Right ventricle myocardium superior (tissue), 1 donor: ENCODE measurements at places on chromosomes 1 and 21.
A peak's percentile ranks its signal among the peaks of the same experiment; 100 is the strongest.

DNA sequence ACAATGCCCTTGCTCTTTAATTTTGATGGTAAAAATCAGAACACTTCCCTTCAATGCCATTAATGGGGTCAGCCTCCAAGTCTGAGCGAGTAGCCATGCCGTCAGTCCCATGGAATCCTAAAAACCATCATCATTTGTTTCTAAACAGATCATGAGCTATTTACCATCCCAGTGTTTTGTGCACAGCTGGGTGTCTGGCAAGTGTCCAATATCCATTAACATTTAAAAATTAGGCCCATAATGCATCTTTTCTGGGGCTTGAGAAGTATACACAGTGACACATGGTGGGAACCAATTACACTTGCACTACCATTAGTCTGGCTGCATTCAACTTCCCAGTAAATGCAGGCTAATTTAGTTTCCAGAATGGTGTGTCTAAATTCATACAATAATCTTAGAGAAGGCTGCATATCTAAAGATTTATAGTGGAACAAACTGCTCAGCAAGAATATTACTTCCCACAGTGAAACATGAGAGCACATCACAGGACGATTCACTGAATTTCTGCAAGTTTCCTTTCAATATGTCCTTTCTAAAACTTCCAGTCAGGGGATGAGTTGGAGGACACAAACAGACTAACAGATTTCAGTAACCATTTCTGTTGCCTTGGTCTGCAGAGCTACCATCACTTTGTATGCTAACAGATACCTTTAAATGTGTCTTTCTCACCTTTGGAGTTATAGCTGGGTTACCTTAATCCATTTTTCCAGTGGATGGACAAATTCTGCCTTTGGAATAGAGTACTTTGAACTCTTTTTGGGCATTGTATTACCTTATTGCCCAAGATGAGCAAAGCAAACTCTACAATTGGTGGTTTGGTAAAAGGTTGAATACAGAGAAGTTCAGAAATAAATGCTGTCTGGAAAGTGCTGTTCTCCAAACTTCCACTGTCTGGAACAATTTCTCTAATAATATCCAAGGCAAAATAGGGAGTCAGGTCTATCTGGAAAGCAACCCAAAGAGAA lies 258.0 kb downstream of the PTBP2 start:
- no peak for DNase-seq

DNA sequence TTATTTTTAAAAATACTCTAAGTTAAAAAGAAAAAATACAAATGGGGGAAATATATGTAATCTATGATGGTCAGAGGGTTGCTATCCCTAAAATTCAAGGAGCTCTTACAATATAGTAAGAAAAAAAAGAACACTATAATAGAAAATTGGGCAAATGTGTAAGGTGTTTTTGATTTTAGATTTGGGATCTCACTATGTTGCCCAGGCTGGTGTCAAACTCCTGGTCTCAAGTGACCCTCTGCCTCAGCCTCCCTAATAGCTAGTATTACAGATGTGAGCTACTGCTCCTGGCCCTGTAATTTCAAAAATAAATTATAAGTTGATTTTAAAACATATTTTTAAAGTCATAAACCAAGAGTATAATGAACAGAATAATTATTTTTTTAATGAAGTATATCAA lies 45.9 kb downstream of the CDC42BPA start:
- no peak for DNase-seq

- DNase-seq: no peak
These were observed 201.7 kb downstream of the FGGY start for GRCh38 chr1:59498640-59499039.

DNA sequence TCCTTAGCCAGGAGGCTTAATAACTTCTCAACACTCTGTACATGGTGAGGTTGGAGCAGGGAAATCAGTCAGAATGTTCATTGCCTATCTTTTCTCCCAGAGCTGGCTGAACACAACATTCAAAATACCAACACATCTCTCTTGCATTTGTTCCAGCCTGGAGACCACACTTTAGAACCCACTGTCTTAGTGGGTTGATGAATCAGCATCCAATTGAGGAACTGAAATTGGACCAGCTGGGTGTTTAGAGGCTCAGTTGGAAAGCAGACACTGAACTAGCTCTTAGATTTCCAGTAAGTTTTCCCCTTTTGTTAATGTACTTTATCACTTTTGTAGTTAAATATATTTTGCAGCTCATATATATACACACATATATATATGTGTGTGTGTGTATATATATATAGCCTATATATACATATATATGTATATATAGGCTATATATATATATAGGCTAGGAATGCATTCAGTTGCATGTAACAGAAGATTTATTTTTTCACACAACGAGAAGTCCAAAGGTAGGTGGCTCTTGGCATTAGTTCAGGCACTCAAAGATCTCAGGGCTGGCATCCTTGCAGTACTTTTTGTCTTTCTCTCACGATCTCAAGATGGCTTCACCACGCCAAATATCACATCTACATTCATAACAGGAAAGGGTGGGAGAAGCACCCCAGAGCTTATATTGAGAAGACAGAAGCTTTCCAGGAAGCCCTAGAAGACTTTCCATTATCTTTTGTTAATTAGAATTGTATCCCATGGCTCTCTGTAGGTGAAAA lies 35.0 kb upstream of the HUNK start:
- DNase-seq: no peak

DNA sequence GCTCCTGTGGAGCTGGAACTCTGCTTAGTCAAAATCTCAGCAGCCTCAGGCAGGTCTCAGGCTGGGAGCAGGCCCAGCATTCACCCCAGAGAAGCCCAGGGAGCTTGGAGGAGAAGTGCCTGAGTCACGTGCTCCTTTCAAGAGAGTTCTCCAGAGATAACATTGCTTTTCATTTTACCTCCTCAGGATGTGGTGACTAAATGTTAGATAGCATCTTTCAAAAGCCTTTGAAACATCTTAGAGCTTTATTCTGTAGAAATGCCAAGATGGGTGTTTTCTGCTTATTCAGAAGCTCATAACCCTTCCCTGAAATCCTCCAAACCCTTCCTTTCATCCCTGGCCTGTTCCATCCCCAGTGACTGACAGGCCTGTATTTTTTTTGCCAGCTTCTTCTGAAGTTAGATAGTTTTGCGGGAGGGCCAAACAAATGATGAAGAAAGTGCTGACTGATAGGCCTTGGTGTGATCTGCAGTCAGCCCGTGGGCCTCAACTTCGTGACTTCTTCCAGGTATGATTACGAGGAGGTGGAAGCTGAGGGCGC lies 58.0 kb downstream of the PGM1 start:
- DNase-seq: no peak

- peak; percentile 61 for DNase-seq
These were observed 19.7 kb downstream of the PTTG1IP start for GRCh38 chr21:44853601-44854390.

- no peak for DNase-seq
These were observed 55.8 kb upstream of the AJAP1 start for GRCh38 chr1:4598561-4598960.

GRCh38 chr21:29308456-29308783 lies 9.7 kb downstream of the BACH1 start:
- no peak for DNase-seq

DNA sequence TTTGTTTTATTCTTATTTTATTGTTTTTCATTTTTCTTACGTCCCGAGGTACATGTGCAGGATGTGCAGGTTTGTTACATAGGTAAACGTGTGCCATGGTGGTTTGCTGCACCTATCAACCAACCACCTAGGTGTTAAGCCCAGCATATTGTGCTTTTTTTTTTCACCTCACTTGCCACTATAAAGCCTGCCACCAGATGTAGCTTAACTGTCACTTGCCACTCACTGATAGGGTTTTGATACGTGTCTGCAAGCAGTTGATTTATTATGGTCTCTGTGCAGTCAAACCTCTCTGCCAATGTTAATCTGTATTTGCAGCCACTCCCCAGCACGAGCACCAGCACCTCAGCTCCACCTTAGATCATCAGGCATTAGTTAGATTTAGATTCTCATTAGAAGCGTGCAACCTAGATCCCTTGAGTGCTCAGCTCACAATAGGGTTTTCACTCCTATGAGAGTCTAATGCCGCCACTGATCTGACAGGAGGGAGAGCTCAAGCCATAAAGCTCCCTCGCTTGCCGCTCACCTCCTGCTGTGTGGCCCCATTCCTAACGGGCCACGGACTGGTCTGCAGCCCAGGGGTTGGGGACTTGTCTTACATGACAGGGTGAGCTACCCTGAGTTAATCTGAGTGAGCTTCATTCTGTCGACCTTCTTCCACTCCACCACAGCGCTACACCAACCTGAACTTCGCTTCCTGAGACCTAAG lies 17.9 kb upstream of the ABCG1 start:
- no peak for DNase-seq

- no peak for DNase-seq
These were observed 63.1 kb downstream of the ELK4 start for GRCh38 chr1:205568469-205569361.

GRCh38 chr21:14259747-14260146 lies 43.8 kb downstream of the RBM11 start:
- DNase-seq: no peak

- no peak for DNase-seq
These were observed 17.3 kb downstream of the CA6 start for GRCh38 chr1:8962812-8963530.

- no peak for DNase-seq
These were observed 7.2 kb downstream of the LMOD1 start for GRCh38 chr1:201939148-201939547.

GRCh38 chr1:156488566-156489165 lies 11.9 kb downstream of the MEF2D start:
- DNase-seq: peak; percentile 21

GRCh38 chr1:176566004-176566975 lies 103.3 kb downstream of the PAPPA2 start:
- no peak for DNase-seq

- no peak for DNase-seq
These were observed 169.6 kb downstream of the KCNK2 start for GRCh38 chr1:215252164-215252563.

DNA sequence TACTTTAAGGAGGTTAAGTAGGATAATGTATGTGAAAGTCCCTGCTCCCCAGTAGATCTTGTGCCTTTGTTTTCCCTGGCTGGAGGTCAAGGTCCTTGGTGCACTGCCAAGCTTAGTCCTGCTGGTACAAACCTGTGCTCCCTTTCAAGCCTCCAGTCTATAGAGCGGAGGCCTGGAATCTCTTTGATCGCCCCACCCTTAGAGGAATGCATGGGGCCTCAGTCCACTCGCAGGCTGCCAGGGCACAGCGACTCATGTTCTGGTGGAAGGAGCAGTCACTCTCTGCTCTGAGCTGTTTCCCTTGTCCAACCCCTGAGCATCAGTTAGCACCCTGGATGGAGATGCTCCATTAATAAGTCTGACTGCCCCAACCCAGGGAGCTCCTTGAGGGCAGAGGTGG lies 121.8 kb downstream of the HMGB4 start:
- DNase-seq: no peak

DNA sequence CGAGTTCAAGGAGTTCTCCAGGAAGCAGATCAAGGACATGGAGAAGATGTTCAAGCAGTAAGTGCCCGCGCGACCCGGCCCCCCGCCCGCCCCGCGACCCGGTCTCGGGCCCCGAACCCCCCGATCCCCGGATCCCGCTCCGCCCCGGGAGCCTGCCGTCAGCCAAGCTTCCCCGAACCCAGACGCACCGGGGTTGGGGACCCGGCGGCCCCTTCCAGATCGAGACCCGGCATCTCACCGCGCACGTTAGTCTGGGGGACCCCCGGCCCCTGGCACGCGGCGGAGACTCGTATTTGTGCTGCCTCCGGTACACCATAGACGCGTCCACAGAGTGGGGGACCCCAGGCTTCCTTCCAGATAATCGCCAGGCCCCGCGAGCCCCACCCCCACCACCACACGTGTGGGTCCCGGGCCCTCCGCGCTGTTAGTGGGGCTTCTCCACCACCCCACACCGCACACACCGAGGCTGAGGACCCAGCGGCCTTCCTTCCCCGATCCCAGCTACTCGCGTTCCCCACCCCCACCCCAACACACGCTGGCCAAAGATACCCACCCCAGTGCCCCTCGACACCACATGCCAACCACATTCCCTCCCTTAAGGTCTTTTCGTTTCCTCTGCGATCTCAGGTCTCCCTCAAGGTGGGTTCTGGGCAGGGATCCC lies 665 bp downstream of the EFHD2 start:
- DNase-seq: no peak

DNA sequence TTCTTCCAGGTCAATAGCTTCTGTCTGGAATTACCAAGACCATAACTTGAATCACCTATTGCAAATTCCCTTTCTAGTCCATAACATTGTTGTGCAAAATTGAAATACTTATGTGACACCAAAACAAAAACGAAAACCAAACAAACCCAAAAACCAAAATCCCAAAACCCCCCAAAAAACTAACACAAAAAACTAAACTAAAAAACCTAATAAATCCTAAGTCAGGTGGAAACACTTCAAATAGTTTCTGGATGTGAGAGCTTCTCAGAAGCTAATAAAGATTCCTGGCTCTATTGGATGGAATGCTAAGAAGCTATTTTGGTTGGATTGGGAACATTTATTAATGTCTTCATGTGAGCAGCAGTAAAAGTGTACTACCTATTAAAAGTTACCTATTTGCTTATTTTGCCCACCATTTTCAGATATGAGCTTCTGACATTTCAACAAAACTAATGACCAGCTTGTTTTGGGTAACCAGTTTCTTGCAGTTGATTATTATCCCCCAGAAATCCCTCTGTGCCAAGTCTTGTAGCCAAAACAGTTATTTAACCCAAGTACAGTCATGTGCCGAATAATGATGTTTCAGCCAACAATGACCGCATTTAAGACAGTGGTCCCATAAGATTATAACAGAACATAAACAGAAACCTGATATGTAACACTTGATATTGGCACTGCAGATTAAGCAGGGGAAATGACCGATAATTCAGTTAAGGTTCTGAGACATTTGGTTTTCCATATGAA lies 76.4 kb downstream of the LTN1 start:
- no peak for DNase-seq

GRCh38 chr21:28298251-28298672 lies 694.4 kb downstream of the LTN1 start:
- DNase-seq: no peak

GRCh38 chr21:37564341-37564923 lies 197.9 kb downstream of the DYRK1A start:
- DNase-seq: peak; percentile 76

DNA sequence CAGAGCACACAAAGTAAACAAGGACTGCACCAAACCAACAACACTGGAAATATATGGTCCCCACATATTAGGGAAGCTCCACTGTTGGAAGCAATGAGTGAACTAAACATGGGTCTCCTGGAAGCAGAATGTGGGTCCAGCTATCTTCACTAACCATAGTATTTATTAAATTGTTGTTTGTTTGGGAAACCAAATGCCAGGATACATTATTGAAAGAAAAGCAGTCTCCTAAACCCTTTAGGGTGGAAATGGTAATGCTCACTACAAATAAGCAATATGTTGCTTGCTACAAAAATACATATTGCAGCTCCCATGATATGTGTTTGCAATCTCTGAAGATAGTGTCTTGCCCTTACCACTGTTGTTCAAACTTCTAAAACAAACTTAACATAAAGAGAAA lies 2.2 kb downstream of the NEGR1 start:
- no peak for DNase-seq
